CD4-positive, alpha-beta T cell treated with Interleukin-6 at 100 ng/mL for 8 hours (primary cell): ENCODE measurements at places on chromosomes 5 and 9.

GRCh38 chr5:144794922-144795321, 624.2 kb downstream of the KCTD16 start:
- no peak for DNase-seq

GRCh38 chr9:110638381-110638954, 30.1 kb upstream of the MUSK start:
- no peak for DNase-seq

DNA sequence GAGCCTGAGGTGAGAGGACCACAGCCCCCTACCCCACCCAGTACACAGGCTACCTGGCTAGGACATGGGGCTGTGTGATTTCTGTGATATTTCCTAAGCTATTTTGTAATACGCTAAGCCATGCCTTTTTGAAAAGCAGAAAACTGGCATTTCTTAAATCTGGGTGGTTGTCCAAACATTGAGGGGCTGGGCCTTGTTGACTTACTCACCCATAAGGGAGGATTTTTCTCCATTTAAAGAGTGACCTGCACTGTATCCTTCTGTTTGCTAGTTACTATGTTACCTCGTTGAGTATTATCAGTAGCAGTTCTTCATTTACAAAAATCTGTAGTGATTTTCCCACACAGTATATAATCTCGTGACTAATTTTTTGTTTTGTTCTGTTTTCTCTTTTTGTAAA, 117.5 kb upstream of the OTULINL start:
- no peak for DNase-seq

- no peak for DNase-seq
These were observed 104.0 kb upstream of the CDKN2B start for GRCh38 chr9:22112870-22113821.

DNA sequence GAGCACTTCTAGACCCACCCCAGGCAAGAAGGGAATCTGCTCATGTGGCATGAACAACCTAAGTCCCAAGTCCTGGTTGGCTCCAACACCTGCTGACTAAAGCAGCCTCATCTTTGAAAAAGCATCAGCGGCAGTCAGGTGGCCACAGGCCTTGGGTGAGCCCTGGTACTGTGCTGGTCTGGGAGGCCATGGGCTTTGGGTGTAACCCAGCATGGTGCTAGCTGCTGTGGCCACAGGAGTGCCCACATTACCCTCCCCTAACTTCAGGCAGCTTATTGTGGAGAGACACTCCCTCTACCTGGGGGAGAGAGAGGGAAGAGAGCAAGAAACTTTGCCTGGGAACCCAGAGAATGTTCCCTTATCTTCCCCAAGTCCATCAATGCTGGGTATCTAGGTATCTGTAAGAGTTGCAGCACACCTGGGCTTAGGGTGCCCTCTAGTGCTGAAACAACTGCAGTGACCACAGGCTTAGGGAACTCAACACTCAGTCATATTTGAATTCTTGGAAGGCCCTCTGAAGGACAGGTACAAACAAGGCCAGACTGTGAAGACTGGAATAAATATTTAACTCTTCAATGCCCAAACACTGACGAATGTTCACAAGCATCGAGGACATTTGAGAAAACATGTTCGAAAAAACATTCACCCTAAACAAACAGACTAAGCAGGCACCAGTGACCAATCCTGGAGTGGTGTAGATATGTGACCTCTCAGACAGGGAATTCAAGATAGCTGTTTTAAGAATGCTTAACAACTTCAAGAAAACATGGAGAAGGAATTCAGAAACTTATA, 69.9 kb upstream of the OR2K2 start:
- DNase-seq: no peak

- DNase-seq: peak; percentile 39
These were observed 122.8 kb upstream of the MAP3K1 start for GRCh38 chr5:56692359-56693219.

DNA sequence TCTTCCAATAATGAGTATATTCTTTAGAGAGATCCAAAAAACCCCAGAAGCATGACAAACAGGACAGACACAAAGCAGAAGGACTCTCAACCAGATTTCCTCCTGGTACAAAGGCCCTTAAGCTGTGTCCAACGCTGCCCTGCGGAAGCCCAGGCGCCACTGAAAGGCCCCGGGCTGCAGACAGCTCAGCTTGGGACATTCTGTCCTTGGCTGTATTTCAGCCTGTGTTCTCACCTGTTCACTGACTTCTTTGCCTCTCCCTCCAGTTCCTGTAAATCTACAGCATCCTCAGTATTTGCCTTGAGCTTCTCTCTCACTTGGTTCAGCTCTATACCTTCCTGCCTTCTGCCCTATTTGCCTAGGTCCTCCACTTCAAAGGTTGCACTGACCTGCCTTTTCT, 96.5 kb downstream of the SH3TC2 start:
- DNase-seq: no peak

DNA sequence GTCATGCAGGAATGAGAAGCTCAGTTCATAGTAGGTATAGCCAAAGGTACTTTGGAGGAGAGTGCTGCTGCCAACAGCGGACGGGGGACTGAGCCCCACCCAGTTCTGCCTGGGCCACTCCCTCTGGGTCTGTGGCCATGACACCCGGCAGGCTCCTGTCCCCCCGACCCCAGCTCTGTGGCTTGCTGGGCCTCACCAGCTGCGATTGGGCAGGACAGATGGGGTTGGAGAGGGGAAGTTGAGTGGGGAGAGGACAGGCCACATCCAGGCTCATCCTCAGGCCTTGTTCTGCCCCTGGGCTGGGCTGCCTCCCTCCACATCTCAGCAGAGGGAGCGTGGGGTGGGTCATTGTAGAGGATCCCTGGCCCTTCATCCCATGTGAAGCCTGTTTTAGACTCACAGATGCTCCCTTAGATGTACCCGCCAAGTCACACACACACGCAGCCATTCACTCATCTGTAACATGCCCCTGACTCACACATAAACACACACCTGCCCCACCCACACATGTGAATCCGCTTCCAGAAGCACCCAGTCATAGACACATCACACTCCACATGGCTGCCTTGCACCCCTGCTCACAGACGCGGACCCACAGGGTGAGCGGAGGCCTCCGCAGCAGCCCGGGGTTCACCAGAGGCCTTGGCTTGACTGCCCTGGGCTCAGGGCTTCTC, 48.8 kb downstream of the NTNG2 start:
- DNase-seq: no peak

DNA sequence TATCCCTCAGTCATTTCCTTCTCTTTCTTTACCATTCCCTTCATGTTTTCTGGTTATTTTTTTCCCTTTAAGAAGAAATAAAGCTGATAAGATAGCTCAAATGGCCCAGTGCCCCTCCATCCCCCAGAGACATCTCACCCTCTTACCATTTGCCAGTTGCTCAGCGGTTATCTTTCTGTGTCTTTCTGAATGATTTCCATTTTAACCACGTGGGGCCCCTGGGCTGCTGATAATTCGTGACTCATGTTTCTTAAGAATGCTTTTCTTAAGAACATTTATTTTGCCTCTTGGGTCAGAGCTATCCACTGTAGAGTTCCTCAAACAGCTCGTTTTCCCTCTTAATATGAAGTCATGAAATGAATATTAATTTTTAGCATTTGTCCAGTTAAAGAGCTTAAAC, 147.8 kb downstream of the MAST4 start:
- DNase-seq: no peak

DNA sequence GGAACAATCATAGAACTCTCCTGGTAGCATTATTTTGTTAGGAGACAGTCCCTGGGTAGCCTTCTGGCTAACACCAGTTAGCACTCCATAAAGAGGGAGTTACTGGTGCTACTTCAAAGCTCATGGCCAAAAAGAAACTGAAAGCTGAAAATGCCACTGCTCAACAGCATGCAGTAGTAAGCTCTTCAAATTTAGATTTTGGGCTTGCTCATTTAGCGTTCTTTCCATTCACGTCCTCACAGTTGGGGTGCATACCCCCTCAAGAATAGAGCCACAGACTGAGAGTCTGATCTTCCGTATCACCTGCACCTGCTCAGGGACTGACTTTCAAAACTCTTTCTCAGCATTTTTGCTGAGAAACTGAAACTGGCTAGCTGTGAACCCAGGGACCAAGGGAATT, 24.7 kb downstream of the NTRK2 start:
- DNase-seq: no peak

- DNase-seq: peak; percentile 71
These were observed 4.0 kb upstream of the PCDHGA1 start for GRCh38 chr5:141326088-141326854.
